ENCODE measurements at places on chromosomes 6 and 20.

- no peak for DNase-seq
Measured at GRCh38 chr6:36873612-36874442, 776 bp downstream of the PPIL1 start.

DNA sequence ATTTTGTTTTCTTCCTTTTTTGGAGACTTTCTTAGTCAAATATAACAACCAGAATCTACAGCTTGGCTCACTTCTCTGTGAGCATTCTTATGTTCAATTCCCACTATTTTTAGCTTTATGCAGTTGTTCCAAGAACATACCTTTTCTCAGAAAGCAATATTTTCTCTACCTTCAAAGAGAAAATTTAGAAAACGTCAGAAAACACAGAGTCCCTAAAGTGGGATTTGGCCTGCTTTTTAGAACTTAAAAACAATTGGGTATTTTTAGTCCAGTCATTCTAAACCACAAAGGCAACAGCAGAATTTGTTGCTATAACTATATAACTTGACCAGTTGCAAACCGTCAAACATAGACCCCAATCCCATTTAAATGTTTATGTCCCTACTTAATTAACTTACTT, 133.1 kb downstream of the MOXD1 start:
- DNase-seq: no peak

DNA sequence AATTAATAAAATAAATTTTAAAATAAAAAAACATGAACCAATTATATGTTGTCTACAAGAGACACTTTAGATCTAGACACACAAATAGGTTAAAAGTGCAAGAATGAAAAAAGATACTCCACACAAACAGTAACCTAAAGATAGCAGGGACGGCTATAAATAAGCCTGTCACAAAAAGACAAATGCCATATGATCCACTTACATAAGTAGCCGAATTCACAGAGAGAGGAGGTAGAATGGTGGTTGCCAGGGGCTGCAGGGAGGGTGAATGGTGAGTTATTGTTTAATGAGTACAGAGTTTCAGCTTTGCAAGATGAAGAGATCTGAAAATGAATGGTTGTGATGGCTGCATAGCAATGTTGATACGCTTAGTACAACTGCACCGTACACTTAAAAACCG, 32.7 kb downstream of the KATNA1 start:
- no peak for DNase-seq

GRCh38 chr6:98769546-98769945, 64.8 kb upstream of the POU3F2 start:
- peak; percentile 12 for DNase-seq

GRCh38 chr6:11232770-11233626, 530 bp upstream of the NEDD9 start:
- no peak for DNase-seq

GRCh38 chr6:5997420-5997987, 9.2 kb downstream of the NRN1 start:
- no peak for DNase-seq

- no peak for DNase-seq
Measured at GRCh38 chr6:43454290-43454695, 1.1 kb downstream of the DLK2 start.

DNA sequence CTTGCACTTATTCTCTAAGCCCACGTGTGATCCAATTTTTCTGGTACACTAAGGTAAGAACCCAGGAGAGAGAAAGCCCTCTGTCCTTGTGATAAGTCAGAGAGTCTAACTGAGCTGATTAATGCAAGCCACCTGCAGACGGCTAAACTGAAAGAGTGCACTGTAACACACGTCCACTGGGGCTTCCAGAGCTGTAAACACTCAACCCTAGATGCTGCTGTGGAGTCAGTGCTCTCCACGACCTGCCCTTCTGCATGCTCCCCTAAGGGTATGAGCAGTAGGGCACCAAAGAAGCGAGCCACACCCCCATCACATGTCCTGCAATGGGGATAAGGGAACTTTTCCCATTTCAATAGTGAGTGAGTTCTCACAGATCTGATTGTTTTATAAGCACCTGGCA, 55.7 kb downstream of the TXLNB start:
- DNase-seq: no peak

DNA sequence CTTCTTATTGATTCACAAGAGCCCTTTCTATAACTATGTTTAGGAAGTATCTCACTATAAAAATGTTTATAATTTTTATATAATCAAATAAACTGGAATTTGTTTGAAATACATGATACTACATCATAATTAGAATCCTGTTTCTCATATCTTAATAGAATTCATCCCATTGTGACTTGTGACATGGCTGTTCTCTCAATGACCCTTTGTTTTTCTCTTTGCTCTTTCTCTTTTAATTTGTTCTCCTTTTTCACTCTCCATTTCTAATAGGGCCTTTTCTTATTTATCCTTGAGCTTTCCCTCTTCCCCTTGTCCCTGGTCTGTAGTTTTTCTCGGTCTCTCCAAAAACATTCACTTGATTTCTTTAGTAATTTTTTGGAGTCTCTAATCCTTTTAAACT, 111.3 kb downstream of the ADGRB3 start:
- no peak for DNase-seq

- no peak for DNase-seq
Measured at GRCh38 chr6:14337152-14337551, 219.6 kb downstream of the CD83 start.

GRCh38 chr6:123022975-123023374, 26.9 kb downstream of the CLVS2 start:
- no peak for DNase-seq

GRCh38 chr20:11838076-11838636, 79.5 kb upstream of the BTBD3 start:
- no peak for DNase-seq

- DNase-seq: no peak
Measured at GRCh38 chr6:153994004-153994403, 45.0 kb upstream of the OPRM1 start.

DNA sequence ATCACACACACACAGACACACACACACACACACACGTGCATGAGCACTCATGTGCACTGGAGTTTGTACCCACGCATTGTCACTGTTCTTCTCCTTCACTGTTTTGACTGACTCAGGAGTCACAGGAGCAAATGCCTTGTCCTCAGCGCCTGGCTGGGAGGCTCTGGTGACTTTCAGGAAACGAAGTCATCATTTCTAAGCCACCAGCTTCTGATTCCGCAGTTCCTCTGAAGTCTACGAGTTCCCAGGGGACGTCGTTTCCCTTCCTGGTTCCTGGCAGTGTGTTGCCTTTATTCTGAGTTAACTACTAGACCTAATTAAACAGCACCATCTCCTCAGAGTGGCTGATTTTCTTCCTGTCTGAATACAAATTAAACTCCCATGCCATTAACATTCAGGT, 82.2 kb upstream of the PMEPA1 start:
- no peak for DNase-seq

DNA sequence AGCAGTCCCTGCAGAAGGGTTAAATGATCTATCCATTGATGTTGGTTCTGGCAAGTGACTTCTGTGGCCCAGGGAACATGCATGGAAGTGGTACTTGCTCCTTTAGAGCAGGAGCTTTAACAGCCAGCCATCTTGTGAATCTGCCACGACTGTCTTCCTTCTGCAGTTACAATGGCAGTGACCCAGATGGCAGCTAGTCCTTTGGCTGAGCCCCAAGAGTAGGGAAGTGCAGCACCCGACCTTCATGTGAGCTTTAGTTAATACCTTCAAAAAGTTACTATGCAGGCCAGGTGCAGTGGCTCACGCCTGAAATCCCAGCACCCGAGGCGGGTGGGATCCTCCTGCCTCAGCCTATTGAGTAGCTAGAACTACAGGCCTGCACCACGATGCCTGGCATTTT, 66.4 kb downstream of the POPDC3 start:
- DNase-seq: no peak

DNA sequence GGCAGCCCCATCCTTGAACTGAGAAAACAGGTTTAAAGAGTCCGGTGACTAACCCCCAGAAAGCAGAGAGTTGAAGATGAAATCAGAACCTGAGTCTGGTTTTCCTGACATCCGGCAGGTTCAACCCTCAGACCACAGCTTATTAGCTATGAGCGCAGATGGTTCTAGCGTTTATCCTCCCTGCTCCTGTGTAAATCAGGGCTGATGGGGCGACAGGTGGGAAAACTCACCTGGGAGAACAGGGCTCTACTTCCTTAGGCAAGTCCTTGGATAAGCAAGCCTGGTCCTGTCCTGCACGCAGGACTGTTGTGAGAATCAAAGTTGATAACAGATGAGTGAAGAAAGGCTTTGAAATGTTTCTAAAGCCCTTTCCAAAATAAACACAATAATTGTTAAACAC, 31.4 kb downstream of the GHRH start:
- no peak for DNase-seq

GRCh38 chr6:166834049-166834448, 122.3 kb downstream of the RNASET2 start:
- no peak for DNase-seq

DNA sequence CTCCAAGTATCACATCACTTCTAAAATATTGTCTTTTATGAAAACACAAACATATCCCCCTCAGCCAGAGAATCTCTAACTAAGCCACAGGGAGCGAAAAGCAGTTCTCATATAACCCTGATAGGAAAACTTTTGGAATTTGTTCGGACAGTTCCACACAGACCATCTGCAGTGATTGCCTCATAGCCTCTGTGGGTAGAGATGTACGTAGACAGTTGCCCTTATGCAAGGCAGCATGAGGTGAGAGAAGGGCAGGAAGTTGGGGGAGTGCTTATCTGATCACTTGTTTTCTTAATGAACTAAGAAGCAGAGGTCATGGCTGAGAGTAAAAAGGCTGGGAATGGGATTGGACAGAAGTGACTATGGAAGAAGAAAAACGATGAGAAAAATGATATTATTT, 39.6 kb downstream of the SLC23A2 start:
- no peak for DNase-seq

- no peak for DNase-seq
Measured at GRCh38 chr6:138832182-138832581, 36.3 kb downstream of the ECT2L start.

DNA sequence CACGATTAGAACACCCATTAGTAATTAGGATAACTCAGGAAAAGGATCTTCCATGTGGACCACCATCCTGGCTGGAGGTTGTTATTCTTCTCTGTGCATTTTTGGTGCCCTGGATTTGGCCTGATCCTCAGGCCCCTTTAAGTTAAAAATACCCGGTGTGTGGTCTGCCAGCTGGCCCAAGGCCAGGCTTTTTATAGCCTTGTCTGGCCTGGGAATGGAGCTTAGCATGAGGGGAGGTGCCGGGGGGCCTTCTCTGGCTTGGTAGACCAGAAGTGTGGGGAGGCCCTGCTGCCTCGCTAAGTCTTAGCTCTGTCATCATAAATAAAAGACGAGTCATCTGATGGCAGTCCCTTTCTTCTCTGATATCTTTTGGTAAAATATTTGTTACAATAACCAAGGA, 71.4 kb downstream of the ARID1B start:
- DNase-seq: peak; percentile 84

- DNase-seq: no peak
Measured at GRCh38 chr20:34875642-34876405, 588 bp upstream of the ACSS2 start.

- DNase-seq: no peak
Measured at GRCh38 chr20:39433466-39433865, 471.3 kb downstream of the DHX35 start.

GRCh38 chr6:134288538-134289203, 29.2 kb downstream of the SGK1 start:
- DNase-seq: no peak

GRCh38 chr6:139378882-139379341, 4.5 kb upstream of the CITED2 start:
- no peak for DNase-seq

- no peak for DNase-seq
Measured at GRCh38 chr6:24969343-24969860, 33.6 kb upstream of the RIPOR2 start.

DNA sequence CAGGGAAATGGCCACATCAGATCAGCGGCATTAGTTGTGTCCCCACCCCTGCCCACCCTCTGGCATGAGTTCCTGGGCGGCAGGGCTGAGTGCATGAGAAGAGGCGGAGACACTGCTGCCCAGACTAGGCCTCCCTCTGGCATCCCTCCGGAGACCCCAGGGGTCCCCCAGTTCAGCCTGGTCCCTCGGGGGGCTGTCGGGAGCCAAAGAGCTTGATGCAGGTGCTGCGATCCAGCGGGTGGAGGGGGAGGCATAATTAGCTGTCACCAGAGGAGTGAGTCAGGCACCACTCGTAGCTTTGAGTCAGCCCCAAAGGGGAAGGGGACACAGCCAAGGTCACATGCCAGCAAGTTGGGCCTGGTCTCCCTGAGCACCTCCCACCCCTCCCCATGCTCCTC, 34.5 kb downstream of the DLGAP4 start:
- no peak for DNase-seq

- DNase-seq: no peak
Measured at GRCh38 chr6:24072038-24072746, 53.8 kb upstream of the NRSN1 start.

DNA sequence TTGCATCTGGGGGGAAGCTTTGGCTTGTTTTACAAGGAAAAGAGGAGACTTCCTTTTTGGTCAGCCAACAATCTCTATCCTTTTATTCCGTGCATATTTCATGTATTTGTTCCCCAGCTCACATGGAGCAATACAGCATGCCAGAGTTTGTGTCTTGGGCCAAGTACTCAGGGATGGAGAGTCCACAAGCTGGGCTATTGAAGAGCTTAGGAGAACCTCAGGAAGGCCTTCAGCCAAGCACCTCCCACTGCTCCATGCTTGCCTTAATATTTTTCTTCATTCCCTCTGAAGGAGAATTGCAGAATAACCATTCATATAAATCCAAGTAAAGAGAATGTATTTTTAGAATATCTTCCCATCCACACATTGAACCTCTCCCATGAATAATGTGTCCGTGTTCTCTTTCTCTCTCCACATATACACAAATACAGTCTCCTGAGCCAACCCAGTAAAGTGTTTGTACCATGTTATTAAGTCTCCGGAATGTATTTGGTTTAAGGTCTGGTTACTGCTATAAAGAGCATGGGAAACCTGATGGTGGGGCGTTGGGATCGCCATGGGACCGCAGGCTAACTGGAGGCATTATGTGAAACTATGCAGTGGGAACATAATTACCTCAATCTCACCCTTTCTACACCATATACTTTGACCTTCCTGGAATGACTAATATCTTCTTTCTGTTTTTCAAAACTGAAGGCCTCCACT, 3.0 kb downstream of the LAMA4 start:
- no peak for DNase-seq

- DNase-seq: no peak
Measured at GRCh38 chr6:75492386-75493153, 1.0 kb downstream of the FILIP1 start.

DNA sequence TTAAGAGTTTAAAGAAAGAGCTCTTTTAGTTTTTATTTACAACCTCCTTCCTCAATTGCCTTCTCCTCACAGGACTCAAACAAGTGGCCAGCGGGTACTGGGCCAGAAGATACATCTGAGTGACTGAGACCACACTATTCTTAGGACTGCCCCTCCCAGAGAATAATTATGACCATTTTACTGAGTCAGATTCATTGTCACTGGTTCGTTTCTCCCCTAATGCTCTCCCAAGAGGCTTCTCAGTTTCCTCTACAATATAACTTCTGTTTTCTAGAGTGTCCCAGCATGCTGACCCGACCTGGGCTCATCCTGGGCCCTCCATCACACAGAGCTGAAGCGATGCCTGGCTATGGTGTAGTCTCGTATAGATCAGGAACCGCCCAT, 279.9 kb downstream of the CD83 start:
- no peak for DNase-seq
